ENCODE measurements at places on chromosomes 16 and 17. TPM values are rescaled to one million over a fixed set of nuclear protein-coding genes. Genes with fewer than 3 reads are reported as not detected.

KCNJ12 gene
- 0.10 TPM for total RNA-seq

EIF1 gene
- total RNA-seq, result 622 TPM

NBR1 gene
- 59.5 TPM for total RNA-seq

FLOT2 gene
- total RNA-seq, result 125 TPM

TMEM235 gene
- total RNA-seq, result not detected

SPNS3 gene
- not detected for total RNA-seq

IFT20 gene
- 35.4 TPM for total RNA-seq

IRX5 gene
- 1.2 TPM for total RNA-seq

CA7 gene
- total RNA-seq, result not detected

SAMD14 gene
- 6.0 TPM for total RNA-seq

SLFN14 gene
- total RNA-seq, result not detected

COQ7 gene
- 26.3 TPM for total RNA-seq

PDILT gene
- not detected for total RNA-seq

HAP1 gene
- 13.7 TPM for total RNA-seq

ALOXE3 gene
- total RNA-seq, result not detected

DHRS11 gene
- 15.7 TPM for total RNA-seq

KRT14 gene
- total RNA-seq, result not detected

SPATA22 gene
- total RNA-seq, result not detected

TMIGD1 gene
- not detected for total RNA-seq

ITPRIPL2 gene
- 13.8 TPM for total RNA-seq

SLC12A3 gene
- not detected for total RNA-seq

SLC9A5 gene
- 3.4 TPM for total RNA-seq

CRISPLD2 gene
- 11.0 TPM for total RNA-seq

MPV17L gene
- 37.6 TPM for total RNA-seq

GNGT2 gene
- not detected for total RNA-seq

GALK1 gene
- total RNA-seq, result 11.2 TPM

KRT24 gene
- not detected for total RNA-seq

SLC16A13 gene
- total RNA-seq, result 19.6 TPM

SLC38A8 gene
- total RNA-seq, result 0.80 TPM

NPTX1 gene
- total RNA-seq, result not detected

C1QTNF8 gene
- total RNA-seq, result not detected

CFAP97D1 gene
- total RNA-seq, result 0.07 TPM

METRNL gene
- 54.6 TPM for total RNA-seq

SLC22A31 gene
- total RNA-seq, result 6.9 TPM

CDH1 gene
- total RNA-seq, result 545 TPM

CTRL gene
- total RNA-seq, result 2.2 TPM

FOXL1 gene
- total RNA-seq, result not detected

SHISA6 gene
- 1.2 TPM for total RNA-seq

ITGAE gene
- total RNA-seq, result 28.0 TPM

PLD6 gene
- 1.00 TPM for total RNA-seq

NUDT16L1 gene
- total RNA-seq, result 39.4 TPM

All from progenitor cell of endocrine pancreas (in vitro differentiated cells).